CD4-positive, alpha-beta T cell treated with Interferon alpha-2 for 1 hour (primary cell): ENCODE measurements at places on chromosomes 3 and 15.

DNA sequence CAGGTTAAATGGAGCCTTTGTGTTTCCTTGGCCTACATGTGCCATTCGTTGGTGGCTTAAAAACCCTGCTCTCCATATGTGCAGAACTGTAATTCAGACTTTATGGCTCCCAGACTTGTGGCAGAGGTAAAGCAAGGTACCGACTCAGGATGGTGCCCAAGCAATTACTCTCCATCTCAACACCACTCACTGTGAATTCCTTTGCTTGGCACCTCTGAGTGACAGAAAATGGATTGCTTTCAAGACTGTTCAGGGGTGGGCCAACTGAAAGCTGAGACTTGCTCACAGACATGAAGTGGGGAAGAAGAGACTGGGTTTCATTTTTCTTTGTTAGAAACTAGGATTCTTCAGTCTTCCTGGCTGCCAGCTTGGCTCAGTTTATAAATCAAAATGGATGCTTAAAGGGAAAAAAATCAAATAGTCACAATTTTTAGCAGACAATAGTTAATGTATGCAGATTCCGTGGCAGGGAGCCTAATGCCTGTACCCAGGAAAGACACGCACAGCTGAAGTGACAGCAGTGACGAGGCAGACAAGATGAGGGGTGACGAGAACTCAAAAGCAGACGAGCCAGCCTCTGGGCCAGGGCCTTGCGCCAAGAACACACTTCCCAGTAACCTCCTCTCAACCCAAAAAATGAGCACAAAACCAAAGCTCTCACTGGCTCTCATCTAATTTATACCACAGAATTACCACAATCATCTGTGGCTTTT, 207.9 kb upstream of the SLC2A2 start:
- DNase-seq: no peak

GRCh38 chr15:71780115-71780976, 30.0 kb upstream of the NR2E3 start:
- DNase-seq: peak; percentile 40

DNA sequence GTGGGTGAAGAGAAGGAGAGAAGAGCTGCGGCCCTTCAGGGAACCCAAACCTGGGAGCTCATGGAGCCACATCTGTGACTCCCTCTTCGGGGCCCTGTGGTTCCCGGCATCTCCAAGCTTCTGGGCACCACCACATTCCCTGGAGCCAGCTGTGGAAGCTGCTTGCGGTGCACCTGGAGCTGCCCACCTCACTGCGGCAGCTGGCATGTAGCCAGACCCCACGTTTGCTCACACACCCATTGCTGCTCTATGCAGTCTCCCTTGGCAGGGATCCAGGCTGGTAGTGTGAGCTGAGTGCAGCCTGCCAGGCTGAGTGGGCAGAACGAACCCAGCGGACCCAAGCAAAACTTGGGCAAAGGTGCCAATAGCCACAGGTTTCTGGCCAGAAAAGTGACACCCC, 16.8 kb upstream of the PLA2G4E start:
- no peak for DNase-seq

GRCh38 chr3:153166206-153166605, 4.2 kb downstream of the RAP2B start:
- DNase-seq: peak; percentile 23

DNA sequence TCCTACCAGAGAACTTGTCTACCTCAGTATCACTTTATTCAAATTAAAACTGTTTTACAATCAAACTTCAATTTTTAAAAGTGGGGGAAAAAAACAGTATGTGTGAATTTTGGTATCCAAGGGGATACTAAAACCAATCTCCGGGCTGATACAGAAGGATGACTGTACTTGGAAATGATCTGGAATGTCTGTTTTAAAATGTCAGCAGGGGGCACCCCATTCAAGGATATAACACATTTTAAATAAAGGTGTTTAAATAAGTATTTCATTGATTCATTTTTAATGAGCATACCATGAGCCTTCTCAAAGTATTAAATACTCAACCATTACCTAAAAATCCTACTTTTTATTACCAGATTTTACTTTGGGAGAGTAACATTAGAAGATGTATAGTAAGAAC, 67.9 kb downstream of the ULK4 start:
- no peak for DNase-seq

GRCh38 chr3:134232151-134232550, 18.5 kb downstream of the RYK start:
- no peak for DNase-seq

- no peak for DNase-seq
Measured at GRCh38 chr3:82080792-82081191, 319.3 kb upstream of the GBE1 start.

DNA sequence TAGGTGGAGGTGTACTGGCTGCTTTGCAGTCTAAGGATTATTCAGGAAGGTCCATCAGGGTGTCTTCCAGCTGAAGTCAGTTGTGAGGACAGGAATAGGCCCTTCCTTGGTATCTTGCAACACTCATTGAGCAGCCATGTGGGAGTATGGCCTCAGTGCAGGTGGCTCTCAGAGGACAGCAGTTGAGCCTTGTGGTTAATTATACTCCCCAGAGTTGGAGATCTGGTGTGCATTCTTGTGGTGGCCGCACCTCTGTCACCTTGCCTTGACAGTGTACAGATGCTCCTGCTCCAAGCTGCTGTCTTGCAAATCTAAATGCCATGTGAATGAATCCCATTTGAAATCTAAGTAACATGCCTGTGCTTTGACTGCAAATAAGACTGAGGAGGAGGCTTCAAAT, 339.9 kb upstream of the BCHE start:
- DNase-seq: no peak

DNA sequence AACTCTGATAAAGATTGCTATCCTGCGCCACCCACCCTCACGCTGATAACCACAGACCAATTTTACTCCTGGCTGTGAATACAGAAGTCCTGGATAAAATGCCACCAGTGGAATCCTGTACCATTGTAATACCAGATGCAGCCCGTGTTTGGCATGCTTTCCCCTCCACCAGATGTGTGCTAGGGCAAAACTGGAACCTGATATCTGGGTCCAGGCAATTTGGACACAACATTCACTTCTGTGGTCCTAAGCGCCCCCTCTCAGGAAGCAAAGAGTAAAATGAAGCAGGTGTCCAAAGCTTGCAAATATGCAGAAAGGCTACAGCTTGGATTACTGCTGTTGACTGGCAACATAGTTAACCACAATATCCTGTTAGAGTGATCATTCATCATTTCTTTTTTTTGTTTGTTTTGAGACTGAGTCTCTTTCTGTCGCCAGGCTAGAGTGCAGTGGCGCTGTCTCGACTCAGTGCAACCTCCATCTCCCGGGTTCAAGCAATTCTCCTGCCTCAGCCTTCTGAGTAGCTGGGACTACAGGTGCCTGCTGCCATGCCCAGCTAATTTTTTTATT, 32.8 kb downstream of the LOXL1 start:
- no peak for DNase-seq

DNA sequence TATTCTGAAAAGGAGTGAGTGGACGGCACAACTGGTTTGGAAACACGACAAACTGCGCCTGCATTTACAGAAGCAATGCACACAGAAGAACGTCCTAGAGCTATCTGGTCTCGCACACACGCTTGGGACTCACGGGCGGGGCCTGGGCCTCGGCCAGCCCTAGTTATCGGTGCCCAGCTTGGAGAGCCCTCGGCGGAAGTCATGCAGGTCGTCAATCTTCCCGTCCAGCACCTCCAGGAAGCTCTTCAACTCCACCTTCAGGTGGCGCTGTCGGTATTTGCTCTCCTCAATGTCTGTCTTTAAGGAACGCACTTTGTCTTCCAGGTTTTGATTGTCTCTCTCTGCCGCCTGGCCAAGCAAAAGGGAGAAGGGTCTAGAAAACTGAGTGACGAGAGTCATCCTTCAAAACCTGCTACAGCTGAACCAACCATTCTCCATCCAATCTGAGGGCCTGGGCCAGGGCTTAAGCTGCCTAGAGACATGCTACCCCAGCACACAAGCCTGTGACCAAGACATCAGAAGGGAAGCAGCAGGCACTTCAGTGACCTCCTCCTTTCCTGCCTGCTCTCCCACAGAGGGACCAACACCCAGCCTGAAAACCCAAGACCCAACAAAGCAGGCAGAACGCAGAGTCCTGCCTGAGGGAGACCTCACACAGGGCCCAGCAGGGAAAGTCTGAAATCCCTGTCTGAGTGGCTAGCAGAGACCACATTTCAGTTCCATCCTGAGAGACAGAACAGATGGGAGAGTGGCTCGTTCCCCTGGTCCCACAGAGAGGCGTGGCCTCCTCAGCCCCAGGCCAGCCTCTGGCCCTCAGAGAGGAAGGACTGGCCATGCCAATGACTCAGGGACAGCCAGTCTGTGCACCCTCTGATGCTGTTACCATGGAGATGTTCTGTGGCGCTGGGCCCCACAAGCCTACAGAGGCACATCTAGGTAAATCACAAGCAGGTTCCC, 40.4 kb downstream of the WHAMM start:
- DNase-seq: peak; percentile 47

GRCh38 chr3:62139957-62140356, 233.4 kb downstream of the FEZF2 start:
- no peak for DNase-seq

DNA sequence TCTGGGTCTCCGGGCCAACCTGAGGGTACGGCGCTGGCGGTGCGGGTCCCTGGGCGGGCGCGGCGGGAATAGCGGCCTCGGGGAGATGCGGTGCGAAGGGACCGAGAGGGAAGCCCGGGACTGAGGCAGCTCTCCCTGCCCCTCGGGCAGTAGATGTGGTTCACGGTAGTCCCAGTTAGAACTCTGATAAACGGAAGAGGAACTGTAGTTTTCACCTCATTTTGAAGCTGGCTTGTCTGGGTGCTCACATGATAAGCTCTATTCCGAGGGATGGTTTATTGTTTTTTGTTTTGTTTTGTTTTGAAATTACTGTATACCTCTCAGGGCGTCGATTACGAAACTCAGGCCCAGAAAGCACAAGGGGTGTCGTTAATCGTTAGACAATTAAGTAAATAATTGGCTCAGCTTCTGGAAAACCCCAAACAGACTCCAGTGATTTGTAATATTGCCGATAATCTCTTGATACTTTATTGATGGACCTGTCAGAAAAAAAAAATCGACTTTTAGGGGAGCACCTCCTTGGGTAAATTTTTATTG, 413 bp downstream of the NUSAP1 start:
- peak; percentile 52 for DNase-seq

- DNase-seq: no peak
Measured at GRCh38 chr3:173225351-173225750, 84.3 kb upstream of the SPATA16 start.

DNA sequence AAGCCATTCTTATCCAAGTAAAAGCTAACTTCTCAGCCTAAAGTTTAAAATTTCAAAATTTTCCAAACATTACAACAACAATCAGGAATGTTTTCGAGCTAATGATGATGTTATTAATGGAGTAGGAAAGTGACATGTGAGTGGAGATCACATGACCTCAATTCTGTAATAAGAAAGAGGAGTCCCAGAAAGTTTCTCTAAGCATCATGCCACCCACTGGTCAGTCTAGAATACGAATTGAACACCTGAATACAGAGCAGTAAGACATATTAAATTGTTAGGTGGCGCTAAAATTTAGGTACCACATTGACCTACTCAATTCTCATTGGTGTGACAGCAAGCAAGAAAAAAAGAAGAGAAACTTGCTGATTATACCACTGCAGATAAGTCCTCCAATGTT, 163.9 kb downstream of the DCLK3 start:
- no peak for DNase-seq

DNA sequence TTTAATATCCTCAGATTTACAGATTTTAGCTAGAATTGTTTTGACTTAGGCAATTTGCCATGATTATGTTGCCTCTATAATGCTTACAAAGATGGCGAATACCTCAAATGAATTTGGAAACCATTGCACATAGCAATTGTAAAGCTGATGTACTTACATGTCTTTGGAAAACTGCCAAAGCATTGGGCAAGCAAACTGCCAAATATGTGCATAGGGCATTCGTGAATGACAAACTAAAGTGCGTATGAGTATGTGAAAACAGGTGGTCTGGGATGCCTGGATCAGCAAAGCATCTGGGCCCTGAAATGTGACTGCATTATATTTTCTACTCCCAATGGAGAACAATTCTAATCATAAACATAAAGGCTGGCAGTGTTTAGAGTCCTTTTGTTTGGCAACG, 445.3 kb upstream of the ROBO1 start:
- DNase-seq: no peak

DNA sequence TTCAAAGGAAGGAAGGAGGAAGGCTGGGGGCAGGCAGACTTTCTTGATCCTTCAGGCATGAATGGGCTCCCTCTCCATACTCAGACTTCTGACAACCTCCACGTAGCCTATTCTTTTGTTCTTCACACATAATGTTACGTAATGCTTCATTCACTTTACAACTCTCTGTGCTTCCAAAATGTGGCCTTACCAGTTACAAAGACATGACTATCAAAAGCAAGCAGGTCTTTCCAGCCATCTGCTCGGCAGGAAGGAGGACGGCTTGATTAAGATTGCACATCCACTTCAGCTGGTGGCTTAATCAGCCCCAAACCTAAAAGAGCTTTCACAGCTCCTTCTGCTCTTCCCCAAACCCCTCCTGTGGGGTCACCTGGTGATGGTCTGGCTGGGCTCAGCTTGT, 263.2 kb downstream of the XXYLT1 start:
- DNase-seq: no peak

- DNase-seq: no peak
Measured at GRCh38 chr3:139601191-139601961, 61.8 kb upstream of the RBP1 start.

DNA sequence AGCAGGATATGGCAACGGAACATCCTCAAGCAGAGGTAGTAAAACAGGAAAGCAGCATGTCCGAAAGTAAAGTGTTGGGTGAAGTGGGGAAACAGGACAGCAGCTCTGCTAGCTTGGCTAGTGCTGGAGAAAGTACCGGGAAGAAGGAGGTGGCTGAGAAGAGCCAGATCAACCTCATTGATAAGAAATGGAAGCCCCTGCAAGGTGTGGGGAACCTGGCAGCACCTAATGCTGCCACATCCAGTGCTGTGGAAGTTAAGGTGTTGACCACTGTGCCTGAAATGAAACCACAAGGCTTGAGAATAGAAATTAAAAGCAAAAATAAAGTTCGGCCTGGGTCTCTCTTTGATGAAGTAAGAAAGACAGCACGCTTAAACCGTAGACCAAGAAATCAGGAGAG, 14.3 kb upstream of the ZBTB47 start:
- DNase-seq: peak; percentile 39

GRCh38 chr3:185537369-185537970, 14.9 kb downstream of the LIPH start:
- DNase-seq: peak; percentile 31

GRCh38 chr15:95162069-95162468, 930.7 kb downstream of the MCTP2 start:
- no peak for DNase-seq

DNA sequence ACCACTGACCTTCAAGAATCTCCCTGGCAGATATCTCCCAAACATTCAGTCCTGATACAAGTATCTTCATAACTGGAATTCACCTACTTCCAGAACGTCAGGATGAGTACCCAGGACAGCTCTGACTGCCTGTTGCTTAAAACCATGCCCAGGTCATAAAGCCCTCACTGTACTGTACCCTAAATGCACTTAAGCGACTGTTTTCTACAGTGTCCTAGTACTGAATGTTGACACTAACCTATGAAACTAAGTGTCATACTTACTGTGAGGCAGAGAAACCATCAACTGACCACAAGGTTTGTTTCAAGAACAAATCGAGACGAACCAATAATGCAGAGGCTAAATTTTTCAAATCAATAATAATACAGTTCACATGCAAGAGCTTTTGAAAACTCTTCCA, 178.7 kb upstream of the NSMCE3 start:
- DNase-seq: no peak

- no peak for DNase-seq
Measured at GRCh38 chr3:198081421-198081844, 121.4 kb downstream of the LMLN start.
